ENCODE measurements at places on chromosomes 12 and 14.
A peak's percentile ranks its signal among the peaks of the same experiment; 100 is the strongest.

- peak; percentile 53 for DNase-seq
Measured at GRCh38 chr14:77094672-77095284, 3.3 kb upstream of the CIPC start.

DNA sequence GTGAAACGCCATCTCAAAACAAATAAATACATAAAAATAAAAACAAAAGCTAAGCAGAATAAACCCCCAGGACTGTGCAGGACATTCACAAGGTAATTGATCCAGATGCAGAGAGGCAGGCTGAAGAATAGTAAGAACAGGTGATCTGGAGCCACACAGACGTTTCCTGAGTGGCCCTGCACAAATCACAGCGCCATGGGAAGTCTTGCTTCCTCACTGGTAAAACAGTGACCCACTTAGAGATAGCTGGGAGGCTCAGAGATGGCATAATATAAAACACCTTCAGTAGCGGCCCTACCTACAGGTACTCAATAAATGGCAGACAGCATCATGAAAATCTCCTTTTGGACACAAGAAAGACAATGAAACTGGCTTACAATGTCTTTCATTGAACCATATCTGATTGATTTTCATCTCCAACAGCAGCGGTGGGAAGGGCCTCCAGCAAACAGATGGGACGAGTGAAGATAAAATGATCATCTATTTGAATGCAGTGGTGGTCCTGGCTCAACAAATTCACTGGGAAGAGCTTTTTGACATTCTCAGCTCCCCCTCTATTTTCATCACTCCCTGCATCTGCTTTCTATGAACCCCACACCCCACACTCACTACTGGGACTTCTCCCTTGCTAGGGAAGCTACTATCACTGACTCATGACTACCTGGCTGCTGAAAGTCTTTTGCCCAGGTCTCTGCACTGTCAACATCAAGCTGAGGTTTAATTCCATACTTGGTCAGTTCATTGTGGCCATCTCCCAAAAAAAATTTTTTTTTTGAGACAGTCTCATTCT is 63.9 kb downstream of the FOXN3 start:
- DNase-seq = no peak

GRCh38 chr14:69572030-69572840 is 2.4 kb downstream of the CCDC177 start:
- DNase-seq = no peak

DNA sequence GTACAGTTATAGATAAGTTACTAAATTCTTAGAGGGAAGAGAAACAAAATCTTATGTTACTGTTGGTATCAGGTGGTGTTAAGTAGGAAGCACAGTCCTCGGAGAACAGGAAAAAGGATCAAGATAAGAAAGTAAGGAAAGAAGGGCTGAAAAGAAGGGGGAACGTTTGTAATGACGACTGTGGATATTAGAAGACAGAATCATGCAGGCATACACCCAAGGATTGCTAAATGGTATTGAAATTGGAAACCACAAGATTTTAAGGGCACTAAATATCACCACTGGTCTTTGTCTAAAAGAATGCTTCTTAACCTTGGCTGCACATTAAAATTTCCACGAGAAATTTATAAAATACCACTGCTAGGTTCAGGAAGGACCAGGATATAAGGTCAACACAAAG is 34.1 kb upstream of the ERGIC2 start:
- no peak for DNase-seq

DNA sequence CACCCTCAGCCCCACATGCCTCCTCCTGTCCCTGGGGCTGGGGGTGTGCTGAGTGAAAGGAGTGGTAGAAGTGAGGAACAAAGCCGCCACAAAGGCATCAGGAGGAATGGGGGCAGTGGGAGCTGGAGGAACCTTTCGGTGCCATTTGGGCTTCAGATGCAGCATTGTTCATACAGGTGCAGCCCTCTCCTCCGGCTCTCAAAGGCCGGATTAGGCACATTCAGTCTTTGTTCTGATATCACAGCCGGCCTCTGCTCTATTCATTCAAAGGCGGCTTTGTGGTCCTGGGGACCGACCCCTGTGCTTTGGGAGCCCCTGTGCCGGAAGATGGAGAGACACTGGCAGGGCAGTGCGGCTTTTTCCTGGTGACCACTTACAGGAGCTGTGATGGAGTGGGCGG is 53.2 kb downstream of the SMOC1 start:
- DNase-seq = no peak

DNA sequence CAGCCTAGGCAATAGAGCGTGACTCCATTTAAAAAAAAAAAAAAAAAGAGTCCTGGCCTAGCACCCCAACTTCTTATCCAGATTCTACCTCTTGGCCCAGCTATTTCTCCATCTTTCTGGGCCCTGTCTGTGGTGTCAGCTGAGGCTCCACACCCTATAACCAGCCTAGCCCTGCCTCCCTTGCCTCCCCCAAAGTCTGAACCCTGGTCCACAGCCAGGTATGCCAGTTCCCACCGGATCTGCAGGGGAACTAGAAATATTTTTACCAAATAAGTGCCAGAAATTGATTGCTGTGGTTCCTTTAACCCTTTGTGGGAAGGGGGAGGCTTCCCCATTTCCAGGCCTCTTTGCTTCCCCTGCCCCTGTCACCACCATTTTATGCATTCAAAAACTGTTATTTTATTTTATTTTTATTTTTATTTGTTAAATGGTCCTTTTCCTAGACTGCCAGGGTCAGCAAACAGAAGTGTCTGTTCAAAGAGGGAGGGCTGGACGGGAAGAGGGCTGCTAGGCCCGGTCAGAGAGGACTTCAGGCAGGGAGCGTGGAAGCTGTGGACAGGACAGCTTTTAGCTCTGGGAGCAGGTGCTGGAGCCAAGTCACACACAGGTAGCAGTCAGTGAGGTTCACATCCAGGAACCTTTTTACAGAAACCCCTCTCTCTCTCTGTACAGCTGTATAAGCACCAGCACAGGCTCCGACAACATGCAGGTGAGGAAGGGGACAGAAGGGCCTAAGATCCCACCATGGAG is 23.2 kb downstream of the TTC9 start:
- DNase-seq = no peak

GRCh38 chr12:125978286-125978685 is 913.1 kb downstream of the AACS start:
- no peak for DNase-seq

GRCh38 chr12:65961190-65962035 is 137.1 kb downstream of the HMGA2 start:
- no peak for DNase-seq

DNA sequence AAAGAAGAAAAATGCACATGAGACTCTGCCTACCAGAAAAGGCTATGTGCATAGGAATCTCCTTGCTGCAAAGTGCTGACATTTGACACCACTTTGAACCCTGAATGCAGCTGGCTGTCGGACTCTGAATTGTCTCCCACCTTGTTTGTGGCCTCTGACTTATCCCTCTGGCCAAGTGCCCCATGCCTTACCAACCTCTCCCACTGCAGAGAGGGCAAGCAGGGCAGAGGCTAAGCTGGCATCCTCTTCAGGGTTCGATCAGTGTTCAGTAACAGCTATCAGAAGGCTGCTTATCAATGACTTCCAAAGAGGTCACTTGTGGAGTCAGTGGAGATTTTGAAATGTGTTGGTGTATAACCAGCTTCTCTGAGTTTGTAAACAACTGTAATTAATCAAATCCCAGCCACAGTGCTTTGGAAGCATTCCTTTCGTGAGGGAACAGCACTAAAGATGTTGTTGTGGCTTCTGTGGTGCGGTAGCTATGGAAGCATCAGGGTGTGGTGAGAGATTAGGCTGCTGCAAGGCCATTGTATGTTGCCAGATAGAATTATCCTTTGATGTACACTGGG is 22.6 kb upstream of the BMP4 start:
- no peak for DNase-seq

DNA sequence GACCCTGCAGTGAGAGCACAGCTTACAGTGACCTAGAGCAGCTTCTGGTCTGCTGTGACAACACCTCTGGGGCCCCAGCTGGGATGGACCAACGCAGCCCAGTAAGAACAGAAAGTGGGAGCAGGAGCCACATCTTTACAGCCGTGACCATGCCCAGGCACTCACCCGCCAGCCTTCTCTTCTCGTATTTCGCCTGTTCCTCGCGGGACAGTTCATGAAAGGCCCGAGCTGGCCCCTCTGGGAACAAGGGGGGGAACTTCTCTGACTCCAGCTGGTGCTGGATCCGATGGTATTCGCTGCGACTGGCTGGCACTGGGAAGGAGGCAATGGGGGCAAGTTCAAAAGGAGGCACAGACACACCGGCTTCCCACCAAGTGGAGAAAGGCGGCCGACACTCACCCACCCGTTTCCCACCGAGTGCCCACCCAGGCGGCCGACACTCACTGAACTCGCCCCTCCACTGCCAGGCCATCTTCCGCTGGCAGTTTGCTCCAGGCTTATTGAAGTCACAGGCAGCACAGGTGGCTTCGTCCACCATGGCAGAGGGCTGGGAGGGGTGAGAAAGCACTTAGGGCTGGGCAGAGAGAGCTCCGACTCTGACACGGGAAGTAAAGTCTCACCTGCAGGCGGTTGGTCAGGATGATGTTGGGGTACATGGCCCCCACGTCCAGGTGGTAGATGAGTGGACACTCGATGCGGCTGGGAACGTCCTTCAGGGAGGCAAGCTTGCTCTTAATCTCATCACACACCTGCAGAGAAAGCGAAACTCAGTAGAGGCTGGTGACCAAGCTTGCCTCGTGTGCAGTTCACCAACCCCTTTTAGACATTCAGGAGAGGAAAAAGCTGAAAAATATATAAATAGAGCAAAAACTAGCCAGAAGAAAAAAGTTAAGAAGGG is 18.7 kb downstream of the POLE start:
- no peak for DNase-seq

GRCh38 chr14:104102282-104102914 is 16.9 kb downstream of the ASPG start:
- DNase-seq = no peak

GRCh38 chr14:74042296-74042695 is 23.1 kb downstream of the BBOF1 start:
- no peak for DNase-seq
